ENCODE measurements at places on chromosomes 1 and 21.

DNA sequence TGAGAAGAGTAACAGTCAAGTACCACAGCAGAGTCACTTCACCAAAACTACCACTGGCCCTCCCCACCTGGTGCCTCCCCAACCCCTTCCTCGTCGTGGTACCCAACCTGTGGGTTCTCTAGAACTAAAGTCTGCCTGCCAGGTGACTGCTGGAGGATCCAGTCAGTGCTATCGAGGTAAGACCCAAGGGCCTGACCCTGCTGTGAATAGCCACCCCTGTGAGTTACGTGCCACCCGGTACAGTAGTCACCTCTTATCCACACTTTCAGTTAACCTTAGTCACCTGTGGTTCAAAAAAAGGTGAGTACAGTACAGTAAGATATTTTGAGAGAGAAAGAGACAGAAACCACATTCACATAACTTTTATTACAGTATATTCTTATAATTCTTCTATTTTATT lies 16.5 kb downstream of the TTF2 start:
- no peak for DNase-seq

DNA sequence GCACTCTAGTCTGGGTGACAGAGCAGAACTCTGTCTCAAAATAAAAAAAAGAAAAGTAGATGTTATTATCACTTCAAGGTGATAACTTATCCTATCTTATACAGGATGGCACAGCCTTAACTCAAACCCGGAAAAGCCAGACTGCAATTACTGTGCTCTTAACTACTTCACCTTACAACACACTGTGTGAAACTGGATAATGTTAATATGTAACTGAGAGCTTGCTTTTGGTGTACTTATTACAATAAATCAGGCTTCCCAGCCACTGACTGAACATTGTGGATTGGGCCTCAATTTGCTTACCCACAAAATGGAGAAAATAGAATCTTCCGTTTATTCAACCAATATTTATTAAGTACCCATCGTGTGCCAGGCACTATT lies 1.4 kb downstream of the ORC1 start:
- no peak for DNase-seq

GRCh38 chr1:111202366-111202706 lies 1.9 kb upstream of the DENND2D start:
- no peak for DNase-seq

GRCh38 chr1:201112173-201112731 lies at the start of gene CACNA1S:
Gene CACNA1S (minus strand): TSS chr1:201112426. CDS start chr1:201112339, 87 bp downstream.
- DNase-seq: no peak

GRCh38 chr1:30790850-30791778 lies 33.5 kb upstream of the LAPTM5 start:
- no peak for DNase-seq

- DNase-seq: no peak
Observed at GRCh38 chr1:101262630-101263348, 26.0 kb downstream of the S1PR1 start.

DNA sequence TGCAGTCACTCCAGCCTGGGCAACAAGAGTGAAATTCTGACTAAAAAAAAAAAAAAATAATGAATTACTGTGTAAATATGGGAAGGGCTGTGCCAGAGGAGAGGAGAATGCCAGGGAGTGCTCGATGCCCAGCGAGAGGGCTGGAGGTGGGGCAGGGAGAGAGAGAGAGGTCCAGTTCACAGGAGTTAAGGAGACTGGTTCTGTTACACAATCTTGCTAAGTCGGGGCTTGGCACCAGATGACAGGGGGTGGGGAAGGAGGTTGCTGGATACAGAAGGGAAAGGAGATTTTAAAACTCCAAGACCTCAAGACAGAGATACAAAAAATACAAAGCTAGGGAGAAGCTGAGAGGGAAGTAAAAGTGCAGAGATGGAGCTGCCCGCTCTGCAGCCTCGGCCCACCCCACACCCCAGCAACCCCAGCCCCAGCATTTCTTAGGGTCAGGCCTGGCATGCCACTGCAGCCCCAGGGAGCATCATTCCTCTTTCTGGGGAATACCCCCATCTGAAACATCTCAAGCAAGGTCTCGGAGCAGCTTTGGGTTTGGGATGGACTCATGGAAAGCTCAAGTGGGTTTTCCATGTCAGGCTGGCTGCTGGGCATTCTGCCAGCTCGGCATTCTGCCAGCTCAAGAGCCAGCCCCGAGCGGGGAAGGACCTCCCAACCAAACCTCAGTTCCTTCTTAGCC lies 991 bp downstream of the SELENBP1 start:
- no peak for DNase-seq
